NCI-H1048 (cell line): ENCODE measurements at places on chromosomes 4 and X.

- DNase-seq = no peak
Measured at GRCh38 chr4:157363360-157363759, 142.8 kb downstream of the GRIA2 start.

GRCh38 chr4:86653237-86653865, 59.2 kb downstream of the PTPN13 start:
- DNase-seq = no peak

DNA sequence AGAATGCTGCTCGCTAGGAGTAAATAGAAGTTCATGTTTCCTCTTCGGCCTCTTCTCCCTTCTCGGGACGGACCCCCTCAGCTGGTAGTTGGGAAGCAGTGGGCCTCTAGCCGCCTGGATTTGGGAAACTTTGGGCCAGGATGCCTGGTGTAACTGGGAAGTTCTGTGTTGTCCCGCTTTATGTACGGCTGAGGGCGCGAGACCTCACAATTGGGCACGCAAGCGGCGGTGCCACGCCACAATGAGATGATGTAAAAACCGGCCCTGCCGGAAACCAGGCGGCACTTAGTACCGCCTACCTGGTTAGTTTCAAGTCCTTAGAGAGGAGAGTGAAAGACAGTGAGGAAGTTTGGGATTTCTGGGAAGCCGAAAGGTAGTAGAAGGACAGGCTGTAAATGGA, at the start of gene CT83:
TSS of gene CT83 (minus strand) at position 155 of the 400 bp plus-strand sequence. CDS start at position 35, 120 bp downstream.
- no peak for DNase-seq

GRCh38 chr4:38136604-38137003, 176.4 kb downstream of the PTTG2 start:
- DNase-seq = no peak

DNA sequence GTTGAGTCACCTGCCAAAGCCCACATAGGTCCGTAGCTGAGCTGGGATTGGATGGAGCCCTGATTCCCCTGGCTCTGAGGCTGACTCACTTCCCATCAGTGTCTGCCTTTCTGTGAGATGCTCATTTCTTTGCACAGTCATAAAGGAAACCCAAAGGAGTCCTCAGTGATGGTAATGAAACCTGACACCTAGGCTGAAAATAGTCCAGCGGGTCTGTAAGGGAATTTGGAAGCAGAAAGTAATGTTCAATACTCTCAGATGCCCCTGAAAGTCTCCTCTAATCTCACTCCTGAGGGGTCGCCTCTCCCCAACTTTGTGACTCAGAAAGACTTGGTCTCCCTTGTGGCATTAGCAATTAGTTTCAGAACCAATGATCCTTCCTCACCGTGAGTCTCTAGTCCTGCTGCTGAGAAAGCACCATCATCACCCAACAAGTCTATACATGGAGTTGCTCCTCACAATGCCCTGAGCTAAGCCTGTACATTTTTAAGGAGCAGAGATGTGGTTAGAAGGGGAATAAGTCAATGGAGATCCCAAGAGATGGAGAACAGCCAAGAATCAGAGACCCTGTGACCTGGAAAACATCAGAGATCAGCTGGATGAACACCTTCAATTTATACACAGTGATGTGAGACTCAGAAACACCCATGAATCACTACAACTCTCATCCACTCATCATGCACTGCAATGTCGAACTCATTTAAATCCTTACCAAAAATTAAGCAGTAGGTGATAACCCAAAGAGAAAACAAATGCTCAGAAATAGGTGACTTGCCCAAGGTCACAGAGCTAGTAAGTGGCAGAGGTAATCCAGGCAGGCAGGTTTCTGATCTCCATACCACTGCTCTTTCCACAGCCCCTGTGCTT, 219.0 kb upstream of the CPEB2 start:
- DNase-seq = no peak

DNA sequence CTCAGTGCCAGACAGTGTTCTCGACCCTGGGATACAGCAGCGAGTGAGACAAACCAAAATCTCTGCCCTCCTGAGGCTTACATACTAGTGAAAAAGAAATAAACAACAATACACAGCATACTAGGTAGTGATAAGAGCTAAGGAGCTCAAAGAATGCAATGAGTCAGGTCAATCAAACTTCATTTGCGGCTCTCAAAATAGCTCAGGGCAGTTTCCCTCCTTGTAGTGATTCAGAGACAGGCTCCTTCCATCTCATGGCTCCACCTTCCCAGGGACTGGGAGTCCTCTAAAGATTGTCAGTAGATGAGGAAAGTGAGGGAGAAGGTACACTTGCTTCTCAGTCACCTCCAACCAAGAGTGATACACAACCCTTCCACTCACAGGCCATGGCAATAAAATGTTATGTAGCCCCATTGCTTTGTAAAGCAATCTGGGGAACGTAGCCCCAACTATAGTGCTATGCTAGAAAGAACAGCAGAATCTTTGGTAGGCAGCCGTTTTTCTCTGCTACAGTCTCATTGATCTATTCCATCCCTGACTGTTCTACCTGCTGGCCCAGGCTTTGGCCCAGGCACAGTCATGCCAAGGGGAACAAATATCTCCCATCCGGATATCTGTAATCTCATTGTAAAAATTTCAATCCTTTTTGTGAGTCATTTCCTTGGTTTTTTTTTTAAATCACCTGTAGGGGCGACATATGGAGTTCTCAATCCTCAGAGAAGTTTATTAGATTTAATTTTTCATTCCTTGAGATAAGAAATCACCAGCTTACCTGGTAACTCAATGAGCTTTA, 183.1 kb upstream of the S100G start:
- DNase-seq = no peak

DNA sequence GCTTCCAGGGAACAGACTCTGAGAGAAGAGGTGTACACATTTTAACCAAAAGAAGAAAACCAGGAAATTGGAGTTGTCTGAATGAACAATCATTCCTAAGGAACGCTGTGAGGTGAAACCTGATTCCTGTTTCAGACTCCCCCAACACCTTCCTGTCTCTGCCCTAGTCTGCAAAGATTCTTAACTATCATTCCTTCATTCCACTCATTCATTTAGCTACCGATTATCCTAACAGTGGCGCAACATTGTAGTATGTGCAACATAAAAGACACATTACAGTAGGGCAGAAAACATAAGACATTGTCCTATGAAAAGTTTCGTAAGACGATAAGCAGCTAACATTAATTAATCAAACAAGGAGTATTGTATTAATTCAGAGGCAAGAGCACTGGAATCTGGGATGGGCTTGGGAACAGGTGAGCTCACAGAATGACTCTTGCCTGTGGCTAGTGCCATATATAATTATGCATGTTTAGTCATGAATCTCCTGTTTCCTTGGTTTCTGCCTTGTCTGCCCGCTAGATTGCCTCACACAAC, 23.8 kb upstream of the ADH7 start:
- no peak for DNase-seq

GRCh38 chrX:43876680-43877079, 5.6 kb downstream of the MAOB start:
- DNase-seq = no peak

GRCh38 chr4:88910101-88910500, 146.9 kb downstream of the FAM13A start:
- DNase-seq = no peak

DNA sequence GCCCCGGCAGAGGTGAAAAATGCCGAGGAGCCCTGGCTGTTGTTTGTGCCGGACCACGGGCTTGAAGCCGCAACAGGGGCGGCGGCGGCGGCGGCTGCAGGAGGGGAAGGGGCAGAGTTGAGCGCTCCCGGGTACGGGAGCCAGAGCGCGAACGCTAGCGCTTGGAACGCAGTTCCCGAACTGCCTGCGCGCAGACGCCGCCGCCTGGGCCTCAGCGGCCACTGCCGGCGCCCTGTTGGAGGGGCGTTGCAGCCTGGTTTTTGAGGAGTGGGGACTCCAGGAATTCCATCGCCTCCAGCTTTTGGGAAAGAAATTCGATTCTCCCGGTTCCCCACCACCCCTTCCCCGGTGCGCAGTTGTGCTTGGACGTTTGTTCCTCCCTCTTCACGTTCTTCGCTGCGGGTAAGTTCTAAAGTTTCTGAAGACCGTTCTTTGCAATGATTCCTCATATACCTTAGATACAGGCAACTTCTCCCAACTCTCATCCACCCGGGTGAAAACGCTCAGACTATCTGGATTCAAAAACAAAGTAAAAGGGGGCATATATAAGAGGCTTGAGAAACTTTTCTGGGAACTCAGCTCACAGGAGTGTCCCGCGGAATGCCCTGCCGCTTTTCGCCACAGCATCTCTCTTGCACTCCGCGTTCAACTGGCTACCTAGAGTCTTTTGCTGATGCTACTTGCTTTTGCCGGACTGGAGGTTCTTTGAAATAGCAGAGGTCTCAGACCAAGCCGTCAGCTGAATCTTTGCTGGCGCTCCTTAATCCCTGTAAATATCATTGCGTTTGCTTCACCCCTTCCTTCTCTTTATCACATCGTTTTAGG, 1.0 kb downstream of the FAT4 start:
- no peak for DNase-seq

- no peak for DNase-seq
Measured at GRCh38 chr4:55468724-55469123, 73.0 kb downstream of the TMEM165 start.

- no peak for DNase-seq
Measured at GRCh38 chr4:84814094-84814750, 152.3 kb downstream of the WDFY3 start.

DNA sequence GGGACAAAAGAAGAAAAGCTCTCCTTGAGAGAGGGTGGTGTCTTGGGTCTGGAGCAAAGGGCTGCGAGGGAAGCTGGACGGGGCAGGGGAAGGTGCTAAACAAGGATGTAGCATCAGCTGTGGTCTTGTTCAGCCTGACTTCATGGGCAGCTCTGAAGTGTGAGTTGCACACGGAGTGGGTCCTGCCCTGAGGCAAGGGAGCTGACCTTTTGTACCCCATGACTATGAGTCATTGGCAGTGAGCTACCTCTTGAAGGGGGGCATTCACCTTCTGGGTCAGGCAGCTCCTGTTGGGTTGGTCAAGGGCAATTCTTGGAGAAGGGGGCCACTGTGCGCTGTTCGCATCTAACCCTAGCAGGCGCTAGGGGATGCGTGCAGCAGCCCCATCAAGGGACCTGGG, 151.8 kb downstream of the SMIM20 start:
- DNase-seq = no peak

DNA sequence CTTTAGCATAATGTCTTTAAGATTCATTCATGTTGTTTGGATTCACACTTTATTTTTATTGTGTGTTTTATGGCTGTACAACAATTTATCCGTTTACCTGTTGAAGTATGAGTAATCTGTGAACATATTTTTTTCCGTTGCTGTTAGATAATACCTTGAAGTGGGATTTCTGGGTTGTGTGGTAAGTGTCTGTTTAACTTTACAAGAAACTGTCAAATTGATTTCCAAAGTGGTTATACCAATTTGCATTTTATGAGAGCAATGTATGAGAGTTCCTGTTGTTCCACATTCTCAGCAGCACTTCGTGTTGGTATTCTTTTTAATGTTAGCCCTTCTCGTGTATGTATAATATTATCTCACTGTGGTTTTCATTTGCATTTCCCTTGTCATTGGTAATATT, 53.6 kb downstream of the USP53 start:
- DNase-seq = no peak

DNA sequence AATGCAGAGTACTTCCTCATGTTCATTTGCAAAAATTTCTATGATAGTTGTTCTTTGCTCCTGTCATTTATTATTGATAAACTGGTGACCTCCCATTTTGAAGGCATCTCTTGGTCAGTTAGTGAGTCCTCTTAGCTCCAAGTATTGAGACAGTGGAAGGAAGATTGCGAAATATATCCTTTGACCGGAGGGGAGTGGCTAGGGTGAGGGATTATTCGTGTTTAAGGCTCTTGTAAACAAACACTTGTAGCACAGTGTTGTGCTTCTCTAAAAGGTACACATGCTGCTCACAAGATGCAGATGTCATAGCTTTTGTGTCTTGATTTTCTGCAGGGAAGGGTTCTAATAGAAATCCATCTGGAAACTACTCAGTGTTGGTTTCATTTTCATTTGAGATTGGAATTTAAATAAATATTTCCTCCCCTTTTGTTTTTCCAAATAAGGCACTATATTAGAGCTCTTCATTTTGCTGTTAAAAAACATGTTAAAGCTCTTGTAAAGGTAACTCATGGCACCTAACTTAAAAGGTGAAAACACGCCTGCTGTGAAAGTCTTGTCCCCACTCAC, 21.8 kb downstream of the TXLNG start:
- DNase-seq = no peak

- DNase-seq = no peak
Measured at GRCh38 chr4:158809611-158810486, 41.0 kb downstream of the FNIP2 start.

GRCh38 chr4:168257768-168258167, 60.8 kb downstream of the DDX60 start:
- DNase-seq = no peak

DNA sequence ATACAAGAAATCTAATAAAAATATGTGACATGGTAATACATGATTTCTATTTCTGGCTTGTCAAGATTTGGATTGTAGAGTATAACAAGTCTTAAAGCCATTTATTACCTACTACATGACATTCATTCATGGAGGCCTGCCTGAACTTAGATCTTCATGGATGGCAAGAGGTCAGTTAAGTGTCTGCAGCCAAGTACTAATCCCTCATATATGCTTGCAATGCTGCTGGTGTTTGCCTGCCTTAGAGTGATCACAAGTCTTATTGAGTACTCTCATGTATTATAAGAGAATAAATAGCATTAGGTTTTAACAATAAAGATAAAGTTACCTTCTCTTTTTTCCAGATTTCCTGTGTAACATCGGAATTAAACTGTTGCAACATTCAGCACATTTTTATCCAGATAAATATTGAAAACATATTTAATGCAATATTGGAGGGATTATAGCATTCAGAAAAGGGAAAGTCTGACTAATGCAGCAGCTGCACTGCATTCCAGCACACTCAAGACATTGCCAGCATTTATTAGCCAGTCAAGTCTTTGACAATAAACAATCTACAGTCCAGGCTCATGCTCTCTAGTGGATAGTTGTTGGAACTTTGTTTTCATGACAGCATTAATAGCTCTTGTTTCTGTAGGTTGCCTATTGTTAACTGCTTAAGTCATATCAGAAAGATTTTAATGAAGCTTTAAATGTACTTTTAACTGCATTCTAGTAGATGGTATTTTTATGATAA, 737.1 kb downstream of the FAT4 start:
- DNase-seq = no peak

- no peak for DNase-seq
Measured at GRCh38 chr4:113537628-113538027, 223.9 kb downstream of the CAMK2D start.

DNA sequence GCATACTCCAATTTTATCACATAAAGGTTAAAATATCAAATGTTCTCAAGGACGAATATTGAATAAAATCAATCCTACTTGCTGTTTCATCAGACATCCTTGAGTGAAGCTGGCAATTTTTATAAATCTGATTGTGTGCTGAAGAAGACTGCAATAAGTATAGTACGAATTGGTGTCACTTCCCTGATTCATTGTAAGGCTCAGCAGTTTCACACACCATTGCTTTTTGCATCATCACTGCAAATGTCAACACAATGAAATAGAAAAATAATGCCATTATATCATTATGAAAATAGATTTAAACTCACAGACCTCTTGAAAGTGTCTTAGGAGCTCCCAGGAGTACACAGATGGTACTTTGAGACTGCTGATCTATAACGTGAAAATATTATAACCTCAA, 172.5 kb downstream of the ANKRD50 start:
- no peak for DNase-seq
